ENCODE measurements at places on chromosomes 4 and X.

DNA sequence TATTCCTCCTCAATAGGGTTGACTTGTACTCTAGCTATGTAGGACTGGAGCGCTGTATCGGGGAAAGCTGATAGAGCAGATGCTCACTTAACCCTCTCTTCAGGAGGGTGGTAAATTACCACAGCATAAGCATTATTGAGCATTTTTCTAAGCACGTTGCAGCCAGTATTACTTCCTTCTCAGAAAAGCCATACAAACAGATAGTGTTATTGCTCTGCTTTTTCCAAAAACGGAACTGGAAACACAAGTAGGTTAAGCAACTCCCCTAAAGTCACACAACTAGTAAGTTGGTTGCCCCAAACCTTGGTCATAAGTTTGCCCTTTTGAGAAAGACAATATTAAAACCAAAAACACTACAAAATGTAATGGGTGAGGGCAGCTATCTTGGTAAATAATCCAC, 73.9 kb downstream of the REELD1 start:
- no peak for ATAC-seq

- ATAC-seq = no peak
Measured at GRCh38 chr4:126269106-126269505, 954.4 kb downstream of the FAT4 start.

DNA sequence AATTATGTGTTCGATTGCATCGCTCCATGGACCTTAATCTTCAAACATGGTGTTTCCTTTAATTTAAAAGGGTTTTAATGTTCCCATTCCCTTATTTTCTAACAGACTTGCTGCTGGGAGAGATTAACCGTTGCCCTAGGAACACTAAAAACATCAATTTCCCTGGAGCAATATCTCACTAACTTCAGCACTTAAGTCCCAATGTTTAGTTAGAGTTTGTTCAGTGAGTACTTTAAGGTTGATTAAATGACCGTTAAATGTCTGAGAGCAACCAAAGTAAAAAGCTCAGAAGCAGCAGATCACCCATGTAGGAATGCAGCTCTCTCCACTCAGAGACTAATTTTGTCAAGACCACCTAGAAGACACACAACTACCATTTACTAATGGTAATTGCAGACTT, 111.2 kb upstream of the PDE5A start:
- no peak for ATAC-seq

- ATAC-seq = peak; percentile 80
Measured at GRCh38 chr4:112327965-112328733, 31.0 kb downstream of the ALPK1 start.

DNA sequence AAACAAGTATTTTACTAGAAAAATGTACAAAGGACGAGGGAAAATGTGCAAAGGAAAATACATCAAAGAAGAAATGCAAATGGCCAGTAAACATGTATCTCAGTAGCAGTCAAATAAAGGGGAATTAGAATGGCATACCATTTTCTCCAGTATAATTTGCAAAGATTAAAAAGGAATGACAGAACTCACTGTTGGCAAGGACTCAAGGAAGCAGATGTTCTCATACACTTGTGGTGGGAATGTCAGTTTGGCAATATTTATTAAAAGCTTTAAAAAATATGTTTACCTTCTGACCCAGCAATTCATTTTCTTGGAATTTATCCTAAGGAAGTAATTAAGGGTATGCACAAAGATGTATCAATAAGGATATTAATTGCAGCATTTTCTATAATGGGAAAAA, 7.6 kb downstream of the CLCN5 start:
- ATAC-seq = no peak

GRCh38 chr4:147054228-147054872, 108.7 kb upstream of the TTC29 start:
- peak; percentile 26 for ATAC-seq
